Mucosa of gallbladder (tissue), 1 donor: ENCODE measurements at places on chromosomes 13 and 19.
A peak's percentile ranks its signal among the peaks of the same experiment; 100 is the strongest.

GRCh38 chr19:54594737-54595136 lies 1.3 kb downstream of the LILRA1 start:
- DNase-seq, result no peak

DNA sequence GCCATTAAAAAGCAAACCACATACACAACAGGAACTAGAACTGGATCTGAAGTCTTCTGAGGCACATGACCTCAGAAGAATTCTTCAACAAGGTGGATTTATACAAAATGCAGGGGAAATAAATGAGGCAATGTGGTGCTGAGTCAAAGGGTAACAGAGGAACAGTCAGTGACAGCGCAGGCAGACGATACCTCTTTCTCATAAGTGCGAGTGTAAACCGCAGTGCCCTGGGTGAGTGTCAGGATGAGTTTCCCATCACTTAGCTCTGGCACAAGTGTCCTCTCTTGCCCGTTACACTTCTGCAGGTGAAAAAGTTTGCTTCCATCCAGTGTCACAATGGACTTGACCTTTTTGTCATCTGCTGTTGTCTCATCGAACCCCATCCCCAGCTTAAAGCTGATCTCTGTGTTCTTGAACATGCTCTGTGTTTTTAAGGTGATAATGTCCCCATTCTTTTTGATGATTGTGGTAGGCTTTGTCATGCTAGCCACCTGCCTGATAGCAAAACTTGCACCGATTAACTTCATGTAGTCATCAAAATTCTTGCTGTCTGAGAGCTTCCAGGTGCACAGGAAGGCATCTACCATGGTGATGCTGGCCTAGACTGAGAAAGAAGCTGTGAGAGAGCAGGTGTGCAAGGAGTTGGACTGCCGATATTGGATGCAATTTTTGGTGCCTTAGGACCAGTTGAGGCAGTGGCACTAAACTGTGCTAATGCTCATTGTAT lies 97.3 kb downstream of the AKAP11 start:
- no peak for DNase-seq

DNA sequence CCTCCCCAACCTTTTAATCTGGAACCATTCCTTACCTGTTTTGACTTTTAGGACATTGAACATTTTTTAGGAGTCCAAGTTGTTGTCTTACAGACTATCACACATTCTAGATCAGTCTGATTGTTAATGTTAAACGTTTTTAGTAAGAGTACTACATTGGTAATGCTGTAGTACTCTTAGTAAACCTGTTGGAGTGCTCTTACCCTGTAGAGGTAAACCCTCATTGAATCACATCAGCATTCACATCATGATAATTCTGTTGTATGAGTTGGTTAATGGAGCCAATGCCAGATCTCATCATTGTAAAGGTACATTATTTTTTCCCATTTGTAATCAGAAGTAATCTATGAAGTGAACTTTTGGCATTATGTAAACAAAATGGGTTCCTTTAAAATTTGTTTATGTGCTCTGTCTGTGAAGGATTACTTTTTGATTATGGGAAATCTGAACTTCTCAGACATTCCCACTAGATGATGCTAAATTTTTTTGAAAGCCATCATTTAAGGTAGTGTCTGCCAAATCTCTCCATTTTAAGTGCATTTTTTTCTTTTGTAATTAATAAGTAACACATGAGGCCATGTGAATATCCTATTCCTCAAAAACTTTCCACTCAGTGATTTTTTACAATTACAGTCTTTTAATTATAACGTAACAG lies 55.2 kb downstream of the VWA8 start:
- DNase-seq, result no peak

- DNase-seq, result no peak
Measured at GRCh38 chr13:30796132-30796572, 60.8 kb downstream of the ALOX5AP start.

DNA sequence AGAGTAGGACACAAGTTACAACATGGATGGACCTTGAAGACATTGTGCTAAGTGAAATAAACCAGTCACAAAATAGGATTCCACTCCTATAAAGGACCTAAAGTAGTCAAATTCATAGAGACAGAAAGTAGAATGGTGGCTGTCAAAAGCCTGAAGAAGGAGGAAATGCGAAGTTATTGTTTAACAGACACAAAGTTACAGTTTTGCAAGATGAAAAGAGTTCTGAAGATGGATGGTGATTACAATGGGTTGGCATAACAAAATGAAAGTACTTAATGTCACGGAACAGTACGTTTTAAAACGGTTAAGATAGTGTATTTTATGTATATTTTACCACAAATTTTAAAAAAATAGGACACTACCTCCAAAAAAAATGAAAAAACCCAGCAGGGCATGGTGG lies 34.8 kb downstream of the FOXO1 start:
- DNase-seq, result no peak

DNA sequence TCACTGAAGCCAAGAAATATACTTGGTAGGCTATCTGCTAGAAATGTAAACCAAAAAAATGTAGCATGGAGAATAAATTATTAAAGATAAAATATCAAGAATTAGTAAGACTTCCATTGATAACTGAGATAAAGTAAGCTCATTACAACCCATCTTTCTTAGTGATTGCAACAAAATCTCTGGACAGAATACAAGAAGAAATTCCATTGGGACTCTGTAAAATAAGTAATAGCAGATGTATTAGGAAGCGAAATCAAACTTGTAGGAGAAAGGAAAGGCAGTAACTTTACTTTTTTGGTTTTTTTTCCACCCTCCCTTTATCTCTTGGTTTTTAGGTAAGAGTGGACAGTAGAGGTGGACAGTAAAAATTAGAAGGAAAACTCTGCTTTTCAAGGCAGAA lies 605.7 kb downstream of the DACH1 start:
- DNase-seq, result no peak

GRCh38 chr19:30076101-30076551 lies 134.1 kb downstream of the URI1 start:
- no peak for DNase-seq

- no peak for DNase-seq
Measured at GRCh38 chr19:12799742-12800465, 1.7 kb downstream of the PRDX2 start.

DNA sequence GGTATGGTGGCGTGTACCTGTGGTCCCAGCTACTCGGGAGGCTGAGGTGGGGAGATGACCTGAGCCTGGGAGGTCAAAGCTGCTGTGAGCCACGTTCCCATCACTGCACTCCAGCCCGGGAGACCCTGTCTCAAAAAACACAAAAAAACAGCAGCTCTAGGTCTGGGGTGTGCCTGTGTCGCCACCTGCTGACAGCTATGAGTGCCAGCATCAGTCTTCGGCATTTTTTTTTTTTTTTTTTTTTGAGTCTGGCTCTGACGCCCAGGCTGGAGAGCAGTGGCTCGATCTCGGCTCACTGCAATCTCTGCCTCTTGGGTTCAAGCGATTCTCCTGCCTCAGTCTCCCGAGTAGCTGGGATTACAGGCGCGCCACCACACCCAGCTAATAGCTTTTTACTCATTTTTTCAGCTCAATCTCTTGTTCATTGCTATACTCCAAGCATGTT lies 10.1 kb downstream of the AP2S1 start:
- DNase-seq, result peak; percentile 54

DNA sequence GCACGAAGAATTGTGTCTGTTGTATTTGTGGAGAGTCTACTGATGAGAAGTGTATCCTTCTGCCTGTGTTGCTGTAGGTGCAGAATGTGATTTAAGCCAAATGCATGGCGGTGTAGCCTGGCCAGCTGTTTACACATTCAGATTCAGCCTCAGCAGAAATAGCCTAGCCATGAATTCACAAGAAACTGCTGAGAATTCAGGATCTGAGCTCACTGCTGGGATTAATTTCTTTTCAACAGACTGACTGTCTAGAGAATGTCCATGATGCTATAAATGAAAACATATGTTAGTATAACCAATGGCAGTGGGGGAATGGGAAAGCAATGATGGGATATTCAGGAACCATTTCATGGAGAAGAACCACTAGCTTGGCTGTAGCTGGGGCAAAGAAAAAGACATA lies 77.4 kb upstream of the RNF113B start:
- DNase-seq, result no peak

- no peak for DNase-seq
Measured at GRCh38 chr19:4066176-4066606, 508 bp downstream of the ZBTB7A start.

DNA sequence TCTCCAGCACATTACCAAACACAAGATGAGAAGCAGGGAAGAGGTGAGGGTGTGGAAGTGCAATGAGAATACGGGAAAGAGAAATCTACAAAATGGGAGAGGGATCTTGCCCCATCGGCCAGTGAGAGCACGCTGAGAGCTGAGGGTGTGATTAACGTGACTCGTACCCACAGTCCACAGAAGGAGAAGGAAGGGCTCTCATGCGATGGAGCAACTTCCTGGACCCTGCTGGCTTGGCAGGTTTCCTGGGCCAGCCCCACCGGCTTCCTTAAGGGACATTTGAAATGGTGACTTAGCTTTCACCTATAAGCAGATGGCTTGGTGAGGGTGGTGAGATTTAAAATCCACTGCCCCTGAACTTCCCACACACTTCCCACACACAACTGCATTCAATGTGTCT lies 740.1 kb downstream of the UQCRFS1 start:
- peak; percentile 26 for DNase-seq

DNA sequence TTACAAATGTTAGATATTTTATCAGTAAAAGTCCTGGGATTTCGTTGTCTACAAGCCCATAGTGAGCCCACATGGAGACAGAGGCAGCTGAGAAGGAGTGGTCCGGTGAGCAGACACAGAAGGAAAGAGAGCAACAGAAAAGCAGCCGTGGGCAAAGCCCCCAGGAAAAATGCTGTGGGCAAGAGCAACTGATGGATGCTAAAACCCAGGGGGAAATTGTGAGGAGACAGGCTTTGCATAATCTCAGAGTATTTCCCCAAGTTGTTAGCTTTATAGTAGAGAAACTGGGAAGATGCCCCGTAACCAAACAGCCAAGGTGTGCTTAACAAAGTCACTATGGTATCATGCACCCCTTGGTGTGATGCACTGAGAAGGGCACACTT lies 35.1 kb downstream of the GJA3 start:
- no peak for DNase-seq

DNA sequence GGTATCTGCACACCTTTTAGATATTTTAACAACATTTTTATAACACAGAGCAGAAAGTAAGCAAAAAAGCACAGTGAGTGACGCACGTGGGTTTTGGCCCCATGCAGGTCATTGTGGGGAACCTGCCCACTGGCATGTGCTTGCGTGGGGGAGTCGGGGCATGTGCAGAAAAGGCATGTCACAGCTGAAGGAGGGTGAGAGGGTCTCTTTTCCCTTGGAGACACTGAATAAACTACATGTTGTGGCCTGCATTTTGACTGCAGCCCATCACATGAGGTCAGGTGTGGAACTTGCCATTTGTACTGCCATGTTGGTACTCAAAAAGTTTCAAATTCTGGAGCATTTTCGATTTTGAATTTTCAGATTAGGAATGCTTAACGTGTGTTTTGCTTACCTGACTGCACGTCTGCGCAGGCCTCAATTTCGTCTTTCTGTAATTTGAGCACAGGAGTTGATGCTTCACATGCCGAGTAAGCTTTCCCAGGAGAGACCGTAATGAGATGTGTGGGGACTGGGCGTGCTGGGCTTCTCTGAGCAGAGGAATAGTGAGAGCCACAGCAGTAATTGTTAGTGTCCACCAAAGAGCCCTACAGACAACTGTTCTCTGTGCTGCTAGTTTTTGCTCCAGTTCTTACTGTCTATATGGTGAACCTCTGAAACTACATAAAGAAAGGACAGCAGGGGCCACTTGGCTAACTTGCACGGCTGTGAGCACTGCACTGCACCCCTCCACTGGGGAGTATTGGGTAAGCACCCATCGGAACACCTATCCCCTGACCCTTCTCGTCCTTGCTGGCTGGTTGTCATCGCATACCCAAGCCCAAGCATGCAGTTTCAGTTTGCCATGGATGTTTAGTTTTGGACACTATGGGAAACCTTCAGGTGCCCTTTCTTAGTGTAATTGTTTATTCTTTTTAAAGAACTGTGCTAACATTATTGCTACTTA lies 72.9 kb upstream of the GPR183 start:
- DNase-seq, result no peak

DNA sequence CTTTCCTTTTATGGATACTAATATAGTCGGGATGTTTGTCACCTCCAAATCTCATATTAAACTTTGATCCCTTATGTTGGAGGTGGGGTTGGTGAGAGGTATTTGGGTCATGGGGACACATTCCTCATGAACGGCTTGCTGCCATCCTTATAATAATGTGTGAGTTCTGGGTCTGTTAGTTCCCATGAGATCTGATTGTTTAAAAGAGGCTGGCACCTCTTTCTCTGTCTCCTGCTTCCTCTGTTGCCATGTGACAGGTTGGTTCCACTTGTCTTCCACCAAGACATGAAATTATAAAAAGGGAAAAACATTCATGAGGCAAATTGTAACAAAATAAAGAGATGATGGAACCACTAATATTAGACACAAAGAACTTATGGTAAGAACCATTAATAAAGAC lies 107.8 kb upstream of the ATXN8OS start:
- DNase-seq, result no peak

DNA sequence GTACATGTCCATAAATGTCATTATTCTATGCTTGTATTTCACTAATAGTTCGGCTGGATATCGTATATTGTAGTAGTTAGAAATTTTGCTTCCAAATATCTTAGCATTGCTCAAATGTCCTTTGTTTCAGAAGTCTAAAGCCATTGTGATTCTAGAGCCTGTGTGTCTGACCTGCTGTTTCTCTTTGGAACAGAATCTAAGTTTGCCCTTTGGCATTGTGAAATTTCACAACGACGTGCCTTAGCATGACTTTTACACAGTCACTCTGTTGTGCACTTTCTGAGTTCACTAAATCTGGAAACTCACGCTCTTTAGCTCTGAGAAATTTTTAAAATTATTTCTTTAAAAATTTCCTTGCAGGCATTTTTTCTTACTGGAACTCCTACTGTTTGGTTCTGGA lies 152.2 kb downstream of the TBC1D4 start:
- DNase-seq, result no peak
